ENCODE measurements at places on chromosomes 7 and 10.

DNA sequence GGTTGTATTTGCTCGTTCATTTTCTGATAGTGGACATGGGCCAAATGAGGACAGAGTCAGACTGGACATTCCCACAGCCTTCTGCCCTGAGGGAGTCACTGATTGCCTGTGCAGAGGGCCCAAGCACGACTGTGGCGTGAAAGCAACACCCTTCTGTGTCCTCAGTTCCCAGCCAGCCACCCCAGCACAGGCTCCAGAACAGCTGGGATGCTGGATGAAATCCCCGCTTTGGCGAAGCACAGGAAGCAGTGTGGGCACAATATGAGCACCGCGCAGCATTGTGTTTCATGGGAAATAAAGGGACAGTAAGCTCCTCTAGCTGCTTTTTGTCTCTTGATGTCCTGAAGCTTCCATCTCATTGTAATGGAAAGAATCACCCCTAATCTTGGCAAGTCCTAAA lies 20.5 kb downstream of the TRIL start:
- no peak for DNase-seq

DNA sequence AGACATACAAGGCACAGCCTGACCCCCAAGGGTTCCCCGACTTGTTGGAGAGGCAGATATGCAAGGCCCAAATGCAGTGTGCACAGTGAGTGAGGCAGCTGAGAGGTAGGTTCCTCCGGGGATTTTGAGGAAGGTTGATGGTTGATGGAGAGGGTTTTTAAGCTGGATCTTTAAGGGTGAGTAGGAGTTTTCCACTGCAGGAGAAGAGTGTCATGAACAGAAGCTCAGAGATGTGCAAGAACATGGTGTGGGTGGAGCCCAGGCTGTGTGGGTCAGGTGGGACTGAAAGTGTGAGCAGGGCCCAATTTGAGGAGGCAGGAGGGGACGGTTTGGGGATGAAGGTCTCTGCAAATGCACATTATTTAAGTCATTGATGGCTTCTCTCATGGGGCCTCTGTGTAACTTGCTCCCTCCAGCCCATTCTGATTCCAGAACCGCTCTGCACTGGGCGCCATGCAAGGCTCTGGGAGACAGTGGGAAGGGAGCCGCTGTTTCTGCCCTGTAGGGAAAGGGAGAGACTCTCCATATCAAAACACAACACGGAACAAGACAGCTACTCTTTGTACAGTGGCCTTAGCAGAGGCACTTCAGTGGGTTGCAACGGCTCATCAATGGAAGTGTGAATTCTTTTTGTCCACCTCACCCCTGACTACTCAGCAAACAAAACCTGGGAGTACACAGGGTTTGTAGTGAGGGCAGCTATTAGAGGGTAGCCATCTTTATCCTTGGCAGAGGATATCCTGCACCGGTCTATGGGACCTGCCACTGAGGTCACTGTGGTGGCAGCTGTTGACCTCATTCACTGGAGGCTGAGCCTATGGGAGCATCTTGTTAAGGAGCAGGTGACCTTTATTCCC lies 29.7 kb downstream of the RAMP3 start:
- DNase-seq = no peak

- DNase-seq = no peak
Measured at GRCh38 chr10:131946880-131947279, 34.8 kb downstream of the BNIP3 start.

- no peak for DNase-seq
Measured at GRCh38 chr7:117435475-117436043, 8.3 kb upstream of the ASZ1 start.

- no peak for DNase-seq
Measured at GRCh38 chr7:20562461-20562860, 53.0 kb upstream of the ABCB5 start.

GRCh38 chr7:98077762-98078161 lies 28.9 kb upstream of the LMTK2 start:
- no peak for DNase-seq

- DNase-seq = no peak
Measured at GRCh38 chr7:66877577-66878300, 43.3 kb upstream of the TMEM248 start.

DNA sequence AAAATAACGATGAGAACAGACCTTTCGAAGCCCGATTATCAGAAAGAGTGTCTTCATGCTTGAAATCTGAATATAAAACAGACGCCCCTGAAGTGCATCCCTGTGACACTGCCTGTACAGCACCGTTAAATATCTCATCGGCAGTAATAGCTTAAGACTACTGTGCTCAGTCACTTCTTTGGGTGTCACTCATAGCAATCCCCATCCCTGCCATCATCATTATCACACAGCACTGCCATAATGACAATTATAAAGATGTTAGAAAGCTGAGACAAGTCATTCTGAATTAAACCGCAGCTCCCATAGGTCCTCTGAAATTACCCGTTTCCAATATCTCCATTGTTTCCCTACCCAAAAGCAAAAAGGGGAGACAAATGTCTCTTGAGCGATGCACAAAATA lies 567.7 kb upstream of the C7orf33 start:
- no peak for DNase-seq

GRCh38 chr10:109029870-109030269 lies 893.4 kb downstream of the XPNPEP1 start:
- no peak for DNase-seq

DNA sequence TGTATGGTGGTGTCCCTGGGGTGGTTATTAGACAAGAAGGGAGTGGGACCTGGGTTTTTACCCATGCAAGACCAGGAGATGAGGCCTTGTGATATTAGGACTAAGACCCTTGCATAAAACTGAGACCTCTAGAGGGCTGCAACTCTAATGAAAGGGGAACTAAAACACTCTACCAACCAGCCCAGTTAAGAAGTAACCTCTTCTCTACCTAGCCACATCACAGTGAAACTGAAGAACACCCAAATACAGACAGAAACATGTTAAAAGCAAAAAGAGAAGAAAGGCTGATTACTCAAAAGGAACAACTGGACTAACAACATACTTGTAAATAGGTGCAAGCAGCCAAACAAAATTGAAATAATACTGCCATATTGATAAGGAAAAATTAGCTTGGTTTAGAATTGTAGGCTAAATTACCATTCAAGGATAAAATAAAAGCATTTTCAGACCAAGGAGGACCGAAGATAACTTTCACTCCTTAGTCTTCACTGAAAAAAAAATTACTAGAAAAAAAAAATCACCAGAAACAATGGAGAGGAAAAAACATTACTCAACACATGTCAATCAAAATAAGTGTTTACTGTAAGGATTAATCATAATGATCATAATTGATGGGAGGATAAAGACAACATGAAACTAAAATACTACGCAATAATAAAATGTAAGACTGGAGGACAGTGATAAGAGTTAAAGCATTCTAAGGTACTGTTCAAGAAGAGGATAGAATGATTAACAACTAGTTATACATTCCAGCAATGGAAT lies 27.6 kb downstream of the ERLIN1 start:
- DNase-seq = no peak

DNA sequence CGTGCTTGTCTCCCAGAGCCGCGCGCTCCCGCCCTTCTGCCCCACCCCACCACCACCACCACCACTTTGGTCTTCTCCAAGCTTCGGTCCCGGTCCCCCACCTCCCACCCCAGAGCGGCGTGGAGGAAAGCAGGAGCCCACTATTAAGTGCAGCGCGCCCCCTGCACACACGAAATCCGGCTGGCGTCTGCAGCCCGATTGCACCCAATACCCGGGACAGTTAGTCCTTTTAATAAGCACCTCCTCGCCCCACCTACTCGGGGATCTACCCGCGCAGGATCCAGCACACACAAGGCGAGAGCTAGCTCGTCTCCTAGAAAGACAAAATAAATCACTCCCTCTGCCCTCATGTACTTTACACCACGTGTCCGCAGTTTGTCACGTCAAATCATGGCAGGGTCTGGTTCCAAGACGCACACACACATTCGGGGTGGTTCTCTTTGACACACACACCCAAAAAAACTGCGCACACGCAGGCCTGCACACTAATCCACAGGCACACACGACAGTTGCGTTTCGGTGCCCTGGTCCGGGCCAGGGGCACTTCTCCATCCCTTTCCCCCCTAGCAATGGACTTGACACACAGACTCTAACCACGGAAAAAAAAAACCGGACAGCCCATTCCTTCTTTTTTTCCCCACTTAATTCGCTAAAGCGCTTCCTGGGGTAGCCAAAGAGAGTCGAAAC lies 1.6 kb downstream of the SFMBT2 start:
- no peak for DNase-seq

DNA sequence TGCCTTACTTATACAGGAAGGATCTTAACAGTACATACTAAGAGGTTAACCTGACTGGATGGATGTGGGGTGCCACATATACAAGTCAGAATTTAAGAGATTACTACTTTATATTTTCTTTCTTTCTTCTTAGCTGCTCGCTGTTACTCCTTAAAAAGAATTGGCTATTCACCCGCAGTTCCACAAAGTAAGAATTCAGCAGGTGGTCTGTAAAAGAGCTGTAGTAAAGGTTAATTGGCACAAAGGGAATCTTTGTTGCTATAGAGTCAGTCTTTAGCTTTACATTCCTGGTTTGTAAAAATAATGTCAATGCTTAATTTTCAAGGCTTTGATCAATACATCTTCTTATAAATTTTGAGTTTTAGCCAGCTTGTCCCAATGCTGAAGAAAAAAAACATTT lies 43.2 kb downstream of the RALA start:
- no peak for DNase-seq

- no peak for DNase-seq
Measured at GRCh38 chr10:100810835-100811116, 65.4 kb downstream of the PAX2 start.

- no peak for DNase-seq
Measured at GRCh38 chr10:24652381-24652957, 71.2 kb downstream of the ARHGAP21 start.

GRCh38 chr7:134890246-134891240 lies 95.8 kb upstream of the AGBL3 start:
- DNase-seq = no peak

- DNase-seq = no peak
Measured at GRCh38 chr7:114932991-114933390, 11.1 kb downstream of the MDFIC start.

- DNase-seq = no peak
Measured at GRCh38 chr7:20158684-20159083, 58.5 kb downstream of the MACC1 start.

- DNase-seq = no peak
Measured at GRCh38 chr7:151624246-151624928, 104.7 kb upstream of the RHEB start.

- DNase-seq = peak; percentile 80
Measured at GRCh38 chr7:4775250-4775847, at the start of gene AP5Z1. AP5Z1 (plus strand) TSS chr7:4775623; CDS start chr7:4775716, 93 bp downstream.

GRCh38 chr10:125187238-125188194 lies 27.2 kb upstream of the CTBP2 start:
- no peak for DNase-seq

DNA sequence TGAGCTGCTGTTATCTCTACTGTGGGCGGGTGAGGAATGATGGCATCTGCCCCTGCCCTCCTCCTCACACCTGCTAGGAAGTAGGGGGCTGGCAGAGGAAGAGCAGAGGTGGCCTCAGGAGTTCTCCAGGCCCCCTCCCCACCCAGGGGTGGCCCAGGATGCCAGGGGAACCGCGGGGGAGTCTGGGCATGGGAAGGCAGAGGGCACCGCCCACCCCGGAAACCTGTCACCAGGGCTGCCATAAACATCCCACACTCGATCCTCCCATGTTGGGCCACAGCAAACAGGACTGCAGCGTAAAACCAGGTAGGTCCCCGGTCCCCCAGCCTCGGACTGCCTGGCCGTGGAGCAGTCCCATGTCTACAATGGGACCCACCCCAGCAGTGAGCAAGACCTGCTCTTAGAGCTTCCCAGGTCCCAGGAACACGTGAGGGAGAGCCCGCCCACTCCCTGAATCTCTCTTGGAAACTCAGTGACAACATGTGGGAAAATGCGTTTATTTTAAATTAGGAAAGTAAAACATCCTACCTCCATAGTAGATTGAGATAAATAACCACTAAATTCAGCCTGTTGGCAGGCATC lies 23.4 kb downstream of the EBF3 start:
- DNase-seq = no peak

GRCh38 chr7:23930312-23930711 lies 220.3 kb downstream of the STK31 start:
- DNase-seq = no peak

GRCh38 chr10:71891437-71891836 lies 40.4 kb upstream of the PSAP start:
- no peak for DNase-seq

DNA sequence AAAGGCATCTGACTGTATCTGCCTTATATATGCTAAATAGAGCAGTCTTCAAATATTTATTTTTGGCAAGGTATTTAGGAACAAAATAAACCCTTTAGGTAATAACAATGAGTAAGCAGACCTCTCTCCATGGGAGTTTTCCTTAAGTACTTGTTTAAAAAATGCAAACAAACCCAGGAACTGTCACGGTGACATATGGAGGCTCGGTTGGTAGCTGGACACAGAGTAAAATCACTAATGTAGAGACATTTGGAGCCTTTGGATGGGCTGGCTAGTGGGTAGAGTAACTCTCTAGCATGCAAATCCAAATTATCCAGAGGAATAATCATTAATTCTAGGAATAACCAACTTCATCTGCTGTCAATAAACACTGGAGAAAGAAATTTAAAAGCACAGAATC lies 71.6 kb upstream of the LAMB4 start:
- DNase-seq = no peak

DNA sequence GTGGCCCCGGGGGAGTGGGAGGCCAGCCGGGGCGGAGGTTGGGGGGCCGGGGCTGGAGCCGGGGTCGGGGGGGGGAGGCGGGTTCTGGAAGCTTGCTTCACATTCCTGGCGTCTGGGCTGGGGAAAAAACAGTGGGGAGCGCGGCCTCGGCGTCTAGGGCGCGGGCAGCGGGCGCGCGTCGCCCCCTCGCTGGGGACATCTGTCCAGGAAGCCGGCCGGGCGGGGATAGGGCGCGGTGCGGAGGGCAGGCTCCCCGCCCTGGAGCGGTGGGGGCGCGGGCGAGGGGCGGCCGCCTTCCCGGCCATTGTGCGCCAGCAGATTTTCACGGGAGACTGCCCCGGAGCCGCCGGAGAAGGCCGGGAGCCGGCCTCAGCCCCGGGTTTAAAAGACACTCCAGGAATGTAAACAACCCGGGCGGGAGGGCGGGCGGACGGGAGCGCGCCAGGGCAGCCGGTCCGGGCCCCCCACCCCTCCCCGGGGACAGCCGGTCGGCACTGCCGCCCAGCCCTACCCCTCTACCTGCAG lies 1.4 kb downstream of the ZMIZ1 start:
- no peak for DNase-seq
